Stimulated activated CD4-positive, alpha-beta T cell treated with anti-CD3 and anti-CD28 coated beads, Interleukin-12 subunit alpha, Interleukin-12 subunit beta, amount 100 ng/mL, for 24 hours (primary cell): ENCODE measurements at places on chromosomes 7 and 10.

- no peak for DNase-seq
These were observed 92.9 kb downstream of the IPMK start for GRCh38 chr10:58174831-58175230.

- no peak for DNase-seq
These were observed 4.2 kb downstream of the CPVL start for GRCh38 chr7:29142021-29142727.

DNA sequence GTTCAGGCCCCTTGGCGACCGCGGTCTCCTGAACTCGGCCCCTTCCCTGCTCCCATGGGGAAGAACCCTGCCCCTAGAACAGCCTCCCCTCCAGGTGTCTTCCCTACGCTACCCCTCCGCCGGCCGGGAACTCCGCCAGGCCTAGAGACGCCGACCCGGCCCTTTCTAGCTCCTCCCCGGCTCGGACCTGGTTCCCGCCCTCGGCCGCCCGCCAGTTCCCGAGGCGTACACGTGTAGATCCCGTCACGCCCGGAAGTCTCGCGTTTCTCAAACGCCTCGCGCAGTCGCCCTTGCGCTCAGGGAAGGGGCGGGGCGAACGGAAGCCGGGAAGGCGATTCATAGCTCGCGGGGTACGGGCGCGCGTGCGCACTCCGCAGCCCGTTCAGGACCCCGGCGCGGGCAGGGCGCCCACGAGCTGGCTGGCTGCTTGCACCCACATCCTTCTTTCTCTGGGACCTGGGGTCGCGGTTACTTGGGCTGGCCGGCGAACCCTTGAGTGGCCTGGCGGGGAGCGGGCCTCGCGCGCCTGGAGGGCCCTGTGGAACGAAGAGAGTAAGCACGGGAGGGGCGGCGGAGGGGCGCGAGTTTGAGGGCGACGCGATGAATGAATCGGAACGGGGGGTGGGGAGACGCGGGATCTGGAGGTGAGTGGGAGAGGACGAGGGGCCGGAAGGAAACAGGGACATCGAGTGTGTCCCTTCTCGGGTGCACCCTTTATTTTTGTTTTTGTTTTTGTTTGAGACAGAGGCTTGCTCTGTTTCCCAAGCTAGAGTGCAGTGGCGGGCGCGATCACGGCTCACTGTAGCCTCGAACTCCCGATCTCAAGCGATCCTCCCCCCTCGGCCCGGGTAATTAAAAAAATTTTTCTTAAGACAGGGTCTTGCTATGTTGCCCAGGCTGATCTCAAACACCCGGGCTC lies at the start of gene POP7:
Gene POP7 (plus strand): TSS at position 369 of the 919 bp plus-strand sequence. CDS start 710 bp downstream, outside the sequence.
- peak; percentile 97 for DNase-seq

GRCh38 chr10:129470103-129470851 lies 3.2 kb downstream of the MGMT start:
- DNase-seq: no peak

GRCh38 chr10:61592581-61592980 lies 70.1 kb upstream of the CABCOCO1 start:
- DNase-seq: no peak

GRCh38 chr7:135512135-135512887 lies 2.4 kb upstream of the CNOT4 start:
- DNase-seq: no peak

- DNase-seq: no peak
These were observed 388.2 kb upstream of the AKR1E2 start for GRCh38 chr10:4437791-4438190.

DNA sequence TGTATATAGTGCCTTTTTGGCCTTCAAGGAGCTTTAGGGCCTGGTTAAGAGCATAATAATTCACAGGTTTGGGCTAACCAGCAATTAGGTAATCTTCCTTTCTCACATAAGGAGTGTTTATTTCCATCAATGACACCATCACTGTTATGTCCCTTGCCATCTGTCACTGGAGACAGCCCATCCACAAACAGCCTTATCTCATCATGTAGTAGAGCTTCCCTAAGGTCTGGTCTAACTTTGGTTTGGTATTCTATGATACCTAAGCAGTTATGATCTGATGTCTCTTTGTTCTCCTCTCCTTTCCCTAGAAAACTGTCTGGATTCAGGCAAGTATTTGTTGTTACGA lies 26.4 kb downstream of the MAPK8 start:
- no peak for DNase-seq

- no peak for DNase-seq
These were observed 45.5 kb downstream of the NOD1 start for GRCh38 chr7:30433082-30433481.

DNA sequence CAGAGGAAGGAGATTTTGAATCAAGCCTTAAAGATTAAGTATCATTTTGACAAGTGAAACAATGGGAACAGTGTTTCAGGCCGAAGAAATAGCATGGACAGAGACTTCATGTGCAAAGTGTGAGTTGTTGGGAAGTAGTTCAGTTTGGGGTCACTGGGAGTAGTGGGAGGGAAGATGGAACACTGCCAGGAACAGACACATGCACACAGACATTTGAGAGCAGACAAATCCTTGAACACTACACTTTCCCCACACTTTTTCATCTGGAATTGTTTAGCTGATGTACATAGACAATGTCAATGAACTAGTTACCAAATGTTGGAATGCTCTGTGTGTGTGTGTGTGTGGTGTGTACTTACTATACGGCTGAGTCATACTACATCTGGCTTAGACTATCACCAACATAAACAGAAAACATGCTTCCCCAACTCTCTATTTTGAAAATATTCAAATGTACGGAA lies 52.4 kb upstream of the LRRC17 start:
- no peak for DNase-seq

DNA sequence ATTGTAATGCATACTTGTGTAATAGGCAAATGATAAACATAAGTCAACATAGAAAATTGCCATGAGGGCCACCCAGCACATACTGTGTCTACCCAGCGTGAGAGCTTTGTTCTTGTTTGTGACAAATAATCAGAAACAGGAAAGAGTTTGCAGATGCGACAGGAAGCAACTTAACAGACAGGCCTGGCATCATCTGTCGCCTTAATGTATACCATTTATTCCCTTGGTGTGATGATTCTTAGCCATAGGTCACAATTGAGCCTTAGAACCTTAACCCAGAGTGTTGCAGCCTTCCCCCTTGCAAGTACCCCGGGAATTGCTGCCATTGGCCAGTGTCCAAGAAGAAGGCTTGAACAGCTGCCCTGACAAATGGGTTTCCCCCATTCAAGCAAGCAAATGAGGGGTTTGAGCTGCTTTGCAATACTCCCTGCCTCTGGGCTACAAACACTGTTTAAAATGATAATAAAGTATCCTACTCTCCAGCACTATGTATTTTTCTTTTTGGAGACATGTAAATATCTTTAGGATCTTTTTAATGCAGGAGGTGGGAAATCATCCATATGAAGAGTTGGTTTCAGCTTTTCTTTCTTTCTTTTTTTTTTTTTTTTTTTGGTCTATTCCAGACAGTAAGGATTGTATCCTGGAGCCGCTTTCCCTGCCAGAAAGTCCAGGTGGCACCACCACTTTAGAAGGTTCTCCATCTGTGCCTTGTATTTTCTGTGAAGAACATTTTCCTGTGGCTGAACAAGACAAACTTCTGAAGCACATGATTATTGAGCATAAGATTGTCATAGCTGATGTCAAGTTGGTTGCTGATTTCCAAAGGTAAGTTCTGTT lies 80.0 kb downstream of the ZNF277 start:
- no peak for DNase-seq

DNA sequence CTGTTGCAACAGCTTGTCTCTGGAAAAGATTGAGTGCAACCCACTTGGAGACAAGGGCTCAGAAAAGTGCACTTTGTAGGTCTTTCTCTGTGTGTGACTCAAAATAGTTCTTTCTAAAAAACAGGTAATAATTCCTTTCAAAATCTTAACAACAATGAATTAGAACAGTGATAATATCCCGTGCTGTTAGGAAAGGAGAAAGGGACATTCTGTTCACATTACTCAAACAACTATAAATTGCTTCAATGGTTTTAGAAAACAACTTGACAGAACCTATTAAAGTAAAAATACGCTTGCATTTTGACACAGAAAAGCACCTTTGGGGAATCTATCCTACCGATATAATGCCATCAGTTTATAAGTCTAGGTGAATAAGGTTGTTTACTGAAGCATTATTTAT lies 468.1 kb upstream of the DPP6 start:
- no peak for DNase-seq

DNA sequence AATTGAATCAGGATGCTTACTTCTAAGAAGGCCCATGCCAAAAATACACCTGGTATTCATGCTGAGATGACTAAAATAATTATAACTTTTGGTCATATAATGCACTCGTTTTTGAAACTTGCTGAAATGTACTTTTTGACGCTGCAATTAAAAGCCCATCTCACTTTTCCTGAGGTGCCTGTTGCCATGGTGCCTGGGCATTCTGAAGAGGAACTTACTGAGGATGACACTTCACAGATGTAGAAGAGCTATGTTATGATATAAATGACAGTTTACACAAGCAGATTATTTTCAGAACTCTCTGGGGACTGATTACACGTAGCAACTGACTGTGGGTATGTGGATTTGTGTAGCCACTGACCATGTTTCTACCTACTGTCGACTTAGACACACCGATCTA lies 182.4 kb downstream of the TPK1 start:
- no peak for DNase-seq

GRCh38 chr10:67858971-67859370 lies 21.0 kb upstream of the DNAJC12 start:
- no peak for DNase-seq
